ENCODE measurements at places on chromosomes 3 and 15. TPM values are rescaled to one million over a fixed set of nuclear protein-coding genes. Genes with fewer than 3 reads are reported as not detected.

DNA sequence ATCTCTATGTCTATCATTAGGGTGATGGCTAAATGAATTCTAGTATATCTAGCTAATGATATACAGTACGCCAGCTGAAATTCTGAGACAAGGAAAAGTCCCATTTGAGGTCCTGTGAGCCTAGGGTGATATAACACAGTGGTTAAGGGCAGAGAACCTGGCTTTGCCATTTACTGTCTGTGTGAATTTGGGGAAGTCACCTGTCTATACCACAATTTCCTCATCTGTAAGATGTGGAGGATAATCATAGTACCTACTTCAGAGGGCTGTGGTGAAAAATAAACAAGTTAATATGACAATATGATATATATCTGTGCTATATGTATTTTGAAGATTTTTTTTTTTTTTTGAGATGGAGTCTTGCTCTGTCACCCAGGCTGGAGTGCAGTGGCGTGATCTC lies 9.8 kb upstream of the ANKDD1A start:
- DNase-seq, result no peak

GRCh38 chr3:58864480-58864879 lies 185.3 kb downstream of the CFAP20DC start:
- DNase-seq, result no peak

- DNase-seq, result no peak
These were observed 72.9 kb downstream of the OCA2 start for GRCh38 chr15:28026221-28026620.

DNA sequence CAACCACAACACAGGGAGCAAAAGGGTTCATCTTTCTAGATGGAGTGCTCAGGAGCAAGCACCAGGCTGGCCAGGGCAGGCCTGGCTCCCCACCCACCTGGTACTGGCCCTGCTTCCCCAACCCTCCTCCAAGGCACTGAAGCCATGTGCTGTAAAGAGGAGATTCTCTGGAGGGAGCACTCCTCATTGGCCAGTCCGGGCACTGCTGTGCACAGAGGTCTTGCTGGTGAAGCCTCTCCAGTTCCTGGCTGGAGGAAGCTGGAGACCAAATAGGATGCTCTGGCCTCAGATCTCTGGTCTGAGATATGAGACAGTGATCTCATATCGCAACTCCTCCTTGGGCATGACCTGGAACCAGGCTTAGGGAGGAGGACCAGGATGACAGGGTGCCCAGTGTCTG lies 7.7 kb upstream of the SEMA3F start:
- no peak for DNase-seq

DNA sequence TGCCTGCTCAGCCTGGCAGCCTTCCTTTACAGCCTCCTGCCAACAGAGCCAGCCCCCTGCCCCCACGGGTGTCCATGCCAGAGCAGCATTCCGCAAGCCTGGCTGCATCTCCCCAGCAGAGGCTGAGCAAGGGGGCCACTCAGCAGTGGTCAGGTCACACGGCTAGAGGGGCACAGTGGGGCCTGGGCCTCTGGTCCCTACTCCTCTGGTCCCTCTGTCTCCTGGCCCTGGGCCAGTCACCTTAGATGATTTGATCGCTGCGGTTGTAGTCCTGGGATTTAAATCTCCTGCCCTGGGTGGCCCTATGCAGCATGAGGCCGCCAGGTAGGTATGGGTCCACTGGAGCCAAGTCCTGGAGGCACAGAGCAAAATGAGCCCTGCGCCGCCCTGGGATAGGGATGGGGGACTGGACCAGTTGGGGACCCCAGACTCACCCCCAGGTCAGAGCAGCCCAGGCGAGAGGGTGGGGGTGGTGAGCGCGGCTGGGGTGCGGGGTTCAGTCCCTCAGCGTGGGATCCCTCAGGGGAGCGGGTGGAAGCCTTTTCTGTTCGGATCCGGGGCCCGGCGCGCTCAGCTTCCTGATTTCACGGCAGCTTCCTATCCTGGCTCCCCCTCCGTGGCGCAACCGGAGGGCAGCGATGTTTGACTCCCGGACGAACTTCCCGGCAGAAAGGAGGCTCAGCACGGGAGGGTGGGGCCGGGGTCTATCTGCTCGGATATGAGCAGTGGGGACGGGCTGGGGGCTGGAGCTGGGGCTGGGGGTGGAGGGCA lies at the start of gene ZBTB47:
Gene ZBTB47 (plus strand): TSS at position 138 of the 771 bp plus-strand sequence. CDS start 4,659 bp downstream, outside the sequence.
- DNase-seq, result no peak

GRCh38 chr3:46934072-46934471 lies 42.5 kb downstream of the CCDC12 start:
- no peak for DNase-seq

GRCh38 chr15:35289024-35289617 lies 204.0 kb upstream of the NANOGP8 start:
- DNase-seq, result peak; percentile 58

GRCh38 chr15:69916169-69916785 lies 181.4 kb downstream of the TLE3 start:
- DNase-seq, result no peak

DNA sequence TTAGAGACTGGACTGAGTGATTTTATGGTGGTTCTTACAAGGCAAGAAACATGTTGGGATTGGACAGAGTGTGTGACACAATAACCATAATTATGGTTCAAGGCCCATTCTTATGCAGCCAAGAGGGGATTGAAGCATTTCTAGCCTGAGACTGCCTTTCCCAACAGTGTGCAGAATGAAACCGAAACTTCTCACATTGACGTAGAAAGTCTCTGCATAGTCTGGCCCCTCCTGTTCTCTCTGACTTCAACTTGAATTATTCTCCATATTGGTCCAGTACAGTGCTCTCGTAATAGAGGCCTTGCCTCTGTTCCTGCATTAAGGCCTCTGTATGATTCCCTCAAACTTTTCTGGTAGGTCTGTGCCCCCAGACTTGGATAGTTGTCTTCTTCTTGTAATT lies 138.3 kb downstream of the DIPK2A start:
- DNase-seq, result no peak

- DNase-seq, result no peak
These were observed 74.0 kb downstream of the COL8A1 start for GRCh38 chr3:99712291-99712954.

DNA sequence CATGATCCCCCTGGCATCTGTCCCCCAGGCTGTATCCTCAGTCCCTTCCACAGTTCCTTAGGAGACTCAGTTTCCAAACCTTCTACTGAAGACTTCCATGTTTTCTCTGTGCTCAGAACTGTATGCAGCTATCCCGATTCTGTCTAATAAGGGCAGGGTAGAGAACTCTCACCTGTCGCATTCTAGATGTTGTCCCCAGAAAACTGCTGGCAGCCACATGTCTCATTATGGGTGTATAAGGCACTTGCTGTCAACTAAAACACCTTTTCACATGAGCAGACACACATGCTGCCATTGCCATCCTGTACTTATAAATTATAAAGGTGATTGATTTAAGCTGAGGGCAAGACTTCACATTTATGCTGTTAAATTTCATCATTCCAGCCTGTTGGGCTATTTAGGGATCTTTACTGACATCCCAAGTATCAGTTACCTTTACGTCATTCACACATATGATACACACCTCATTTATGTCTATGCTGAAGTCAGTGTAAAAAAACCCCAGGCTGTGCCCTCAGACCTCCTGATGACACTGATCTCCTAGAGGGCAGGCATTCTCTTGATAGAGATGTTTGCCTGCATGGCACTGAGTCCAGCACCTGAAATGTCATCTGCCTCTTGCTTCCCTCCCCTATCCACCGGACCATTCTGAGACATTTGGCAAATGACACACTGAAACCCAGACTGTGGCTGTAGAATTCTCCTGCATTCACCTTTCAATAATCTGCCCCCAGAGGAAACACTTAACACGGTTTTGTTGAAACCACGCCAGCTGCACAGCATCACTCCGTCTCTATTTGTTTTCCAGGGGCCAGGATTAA lies 35.8 kb downstream of the BTD start:
- DNase-seq, result no peak

DNA sequence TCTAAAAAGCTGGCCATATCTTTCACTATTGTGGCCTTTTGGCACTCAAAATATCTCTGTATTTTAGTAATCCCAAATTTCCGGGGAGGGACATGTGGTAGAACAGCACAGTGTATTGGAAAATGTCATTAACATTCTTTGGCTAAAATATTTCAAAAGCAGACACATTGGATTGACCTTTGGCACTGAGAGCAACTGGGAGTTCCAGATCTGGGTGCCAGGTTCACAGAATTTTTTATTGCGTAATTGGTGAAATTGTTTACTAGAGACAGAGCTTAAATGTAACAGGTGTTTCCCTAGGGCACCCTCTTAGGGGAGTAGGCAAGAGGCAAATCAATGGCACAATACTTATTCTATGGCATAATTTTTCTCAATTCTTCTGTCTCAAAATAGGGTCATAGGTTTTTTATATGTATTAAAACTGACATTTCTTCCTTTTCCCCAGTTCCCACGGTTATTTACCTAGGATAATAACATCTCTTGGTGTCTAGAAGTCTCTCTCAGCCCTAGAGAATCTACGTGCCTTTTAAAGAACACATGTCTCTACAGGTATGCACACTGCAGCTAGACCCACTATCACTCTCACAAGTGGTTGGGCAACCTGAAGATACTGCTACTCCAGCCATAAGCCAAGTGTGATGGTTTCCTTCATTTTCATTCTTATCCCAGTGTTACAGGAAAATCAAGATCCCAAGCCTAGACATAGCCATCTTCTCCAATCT lies 10.6 kb downstream of the RBMS3 start:
- no peak for DNase-seq

GRCh38 chr3:21100656-21101359 lies 650.2 kb downstream of the ZNF385D start:
- no peak for DNase-seq

GRCh38 chr3:195907684-195907933 lies 742 bp downstream of the TNK2 start:
- DNase-seq, result no peak

GRCh38 chr15:87032295-87032694 lies 952.6 kb downstream of the AGBL1 start:
- DNase-seq, result no peak

DNA sequence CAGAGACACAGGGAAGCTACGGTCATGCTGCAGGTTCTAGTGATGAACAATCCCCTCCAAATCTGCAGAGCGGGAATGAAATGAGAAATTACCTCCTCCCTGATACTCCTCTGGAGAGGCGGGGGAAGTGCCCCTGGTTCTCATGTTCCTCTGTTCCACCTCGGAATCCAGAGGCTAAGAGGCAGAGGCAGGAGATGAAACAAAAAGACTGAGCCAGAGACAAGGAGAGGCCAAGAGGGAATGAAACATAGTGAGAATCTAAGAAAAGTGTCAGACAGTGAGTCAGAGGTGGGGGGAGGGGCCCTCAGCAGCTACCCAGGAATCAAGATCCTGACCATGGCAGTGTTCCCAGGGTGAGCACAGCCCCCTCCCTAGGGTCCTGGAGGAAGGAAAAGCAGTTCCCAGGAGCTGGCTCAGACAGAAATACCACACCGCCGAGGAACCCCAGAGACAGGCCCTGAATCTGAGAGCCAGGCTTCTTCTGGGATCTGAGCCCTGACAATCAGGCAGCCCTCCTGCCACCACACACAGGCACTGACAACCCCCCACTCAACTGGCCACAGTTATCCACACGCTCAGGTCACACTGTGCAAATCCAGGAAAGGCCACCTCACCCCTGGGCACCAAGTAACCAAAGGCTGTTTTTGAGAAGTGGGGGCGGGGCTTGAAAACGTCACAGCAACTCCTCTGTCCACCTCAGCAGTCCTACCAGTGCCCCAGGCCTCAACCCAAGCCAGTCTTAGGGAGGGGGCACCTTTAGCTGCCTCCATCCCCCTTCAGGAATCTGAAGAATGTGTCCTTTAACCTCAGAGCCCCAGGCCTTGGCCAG lies 2.4 kb downstream of the CSRNP1 start:
- peak; percentile 84 for DNase-seq

GRCh38 chr3:23748398-23749110 lies 57.2 kb upstream of the UBE2E1 start:
- no peak for DNase-seq

- DNase-seq, result no peak
These were observed 559.8 kb upstream of the CBLB start for GRCh38 chr3:106428565-106428994.

DNA sequence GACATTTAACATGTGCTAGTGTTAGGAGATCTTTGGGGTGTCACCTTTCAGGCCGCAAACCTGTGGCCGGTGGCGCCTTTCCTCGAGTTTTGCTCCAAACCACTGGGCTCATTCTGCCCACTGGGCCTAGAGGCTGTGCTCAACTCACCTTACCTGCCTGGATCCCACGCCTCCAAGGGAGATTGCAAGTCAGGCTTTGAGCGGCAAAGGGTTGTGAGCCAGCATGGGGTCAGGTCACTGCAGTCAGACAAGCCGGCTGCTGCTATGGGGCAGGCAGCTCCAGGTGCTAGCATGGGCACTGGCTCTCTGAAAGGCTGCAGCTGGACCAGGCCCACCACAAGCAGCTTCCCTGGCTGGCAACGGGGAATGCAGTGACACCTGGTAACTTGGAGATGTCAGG lies 265.5 kb downstream of the ZBBX start:
- no peak for DNase-seq

DNA sequence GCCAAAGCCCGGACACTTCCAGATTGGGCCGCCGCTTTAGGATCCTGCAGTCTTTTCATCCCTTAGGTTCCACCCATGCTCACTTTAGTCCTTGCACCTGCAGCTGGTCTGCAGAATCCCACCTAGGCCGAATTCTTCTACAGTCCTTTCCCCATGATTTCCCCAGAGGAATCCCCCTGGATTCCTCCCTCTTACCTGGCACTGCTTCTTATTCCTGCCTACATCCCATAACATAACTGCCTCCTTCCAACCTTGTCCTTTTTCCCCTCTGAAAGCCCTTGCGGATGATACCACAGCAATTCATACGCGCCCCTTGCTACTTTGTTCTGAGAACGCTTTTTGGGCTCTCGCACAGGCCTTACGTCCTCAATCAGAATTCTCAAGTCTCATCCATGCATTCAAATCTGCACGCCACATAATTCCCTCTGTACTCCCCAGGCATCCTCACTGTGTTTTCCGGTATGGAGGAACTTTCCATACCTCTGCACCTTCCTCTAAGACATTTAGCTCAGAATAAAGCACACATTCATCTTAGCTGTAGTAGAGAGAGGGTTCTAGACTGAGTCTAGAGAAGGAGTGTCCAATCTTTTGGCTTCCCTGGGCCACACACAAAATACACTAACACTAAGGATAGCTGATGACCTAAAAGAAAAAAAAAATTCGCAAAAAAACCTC lies 619 bp downstream of the EIF2AK4 start:
- no peak for DNase-seq

GRCh38 chr15:39698444-39699390 lies 83.9 kb downstream of the FSIP1 start:
- DNase-seq, result no peak

GRCh38 chr3:29693863-29694262 lies 413.0 kb downstream of the RBMS3 start:
- DNase-seq, result no peak

Gene SH2D7
- polyA plus RNA-seq, result not detected

Gene ECE2
- 0.49 TPM for polyA plus RNA-seq

Gene CHRNB4
- polyA plus RNA-seq, result 0.60 TPM

Gene TRIM71
- not detected for polyA plus RNA-seq

Gene ROPN1
- polyA plus RNA-seq, result not detected

Gene B3GALNT1
- 10.7 TPM for polyA plus RNA-seq

Gene VIPR1
- polyA plus RNA-seq, result 6.2 TPM

Gene BCL2A1
- 1.8 TPM for polyA plus RNA-seq

Gene SLC24A5
- polyA plus RNA-seq, result not detected

Gene RAD51
- polyA plus RNA-seq, result 0.98 TPM

All from urinary bladder (tissue), 4 donors.